ENCODE measurements at places on chromosomes 16 and 17.

GRCh38 chr16:66365651-66366050 is 840 bp upstream of the CDH5 start:
- DNase-seq: peak; percentile 62

DNA sequence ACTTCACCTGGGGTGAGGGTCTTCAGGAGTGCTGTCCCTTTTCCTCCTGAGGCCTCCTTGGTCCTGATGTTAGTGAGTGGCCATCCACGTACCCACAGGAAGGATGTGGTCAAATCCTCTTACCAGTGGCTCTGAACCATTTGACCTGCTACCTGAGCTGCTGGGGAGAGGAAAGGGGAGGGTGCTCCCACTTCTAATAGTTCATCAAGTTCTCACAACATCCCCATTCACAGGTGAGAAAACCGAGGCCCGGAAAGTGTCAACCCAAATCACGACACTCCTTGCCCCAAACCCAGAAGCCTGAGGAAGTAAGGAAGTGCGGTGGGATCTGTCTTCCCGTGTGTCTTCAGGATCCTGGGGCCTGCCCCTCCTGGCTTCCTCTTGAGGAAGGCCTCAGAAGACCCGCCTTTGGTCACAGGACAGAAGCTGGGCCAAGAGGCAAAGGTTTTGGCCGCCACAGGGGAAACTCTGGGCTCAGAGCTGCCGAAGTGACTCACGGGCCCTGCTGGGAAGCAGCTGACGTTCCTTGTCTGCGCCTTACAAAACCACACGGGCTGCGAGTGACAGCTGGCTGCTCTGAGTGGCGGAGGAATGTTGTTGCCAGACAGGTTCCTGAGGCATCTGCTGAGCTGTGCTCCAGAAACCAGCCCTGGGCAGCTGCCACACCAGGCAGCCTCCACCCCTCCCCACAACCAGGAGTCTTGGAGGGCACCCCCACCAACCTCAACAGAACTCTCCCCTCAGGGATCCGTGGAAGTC is 13.9 kb upstream of the KIFC3 start:
- DNase-seq: peak; percentile 97

GRCh38 chr17:75910699-75911098 is 6.0 kb upstream of the MRPL38 start:
- no peak for DNase-seq

- DNase-seq: peak; percentile 24
Observed at GRCh38 chr17:73013301-73013700, 79.2 kb downstream of the SLC39A11 start.

DNA sequence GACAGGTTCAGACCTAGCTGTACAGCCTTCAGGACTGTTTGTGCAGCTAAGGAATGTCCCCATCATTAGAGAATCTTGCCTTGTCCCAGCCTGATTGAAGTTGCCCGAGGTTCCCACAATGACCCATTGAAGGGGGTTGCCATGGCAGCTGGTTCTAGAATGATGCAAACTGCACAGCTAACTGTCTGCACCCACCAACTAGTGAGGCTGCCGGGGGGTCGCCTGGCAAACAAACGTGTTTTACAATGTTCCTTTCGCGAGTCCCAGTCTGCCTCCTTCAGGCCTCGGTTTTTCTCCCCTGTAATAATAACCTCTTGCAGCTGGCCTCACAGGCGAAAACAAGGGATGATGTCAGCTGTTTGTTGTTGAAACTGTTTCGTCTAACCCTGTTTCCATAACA is 5.5 kb downstream of the C16orf96 start:
- no peak for DNase-seq

- DNase-seq: peak; percentile 46
Observed at GRCh38 chr17:63841350-63842172, 924 bp downstream of the SMARCD2 start.
